Kidney glomerular epithelial cell (primary cell): ENCODE measurements at places on chromosomes 4 and X.

DNA sequence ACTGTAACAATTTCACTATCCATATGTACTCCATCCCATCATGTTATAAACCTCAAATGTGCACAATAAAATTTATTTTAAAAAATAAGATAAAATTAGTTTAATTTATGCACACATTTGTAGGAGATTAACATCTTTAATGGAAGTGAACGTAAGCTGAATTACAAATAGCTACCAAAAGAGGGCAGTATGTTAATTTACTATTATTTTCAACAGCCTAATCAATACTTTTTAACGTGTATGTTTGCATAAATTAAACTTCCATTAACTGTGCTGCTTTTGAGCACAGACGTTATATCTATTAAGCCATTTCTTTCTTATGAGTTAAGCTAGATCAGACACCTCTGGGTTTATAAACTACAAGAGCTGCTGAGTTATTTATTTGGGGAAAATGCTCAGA lies 56.5 kb upstream of the PHKA2 start:
- DNase-seq, result no peak

DNA sequence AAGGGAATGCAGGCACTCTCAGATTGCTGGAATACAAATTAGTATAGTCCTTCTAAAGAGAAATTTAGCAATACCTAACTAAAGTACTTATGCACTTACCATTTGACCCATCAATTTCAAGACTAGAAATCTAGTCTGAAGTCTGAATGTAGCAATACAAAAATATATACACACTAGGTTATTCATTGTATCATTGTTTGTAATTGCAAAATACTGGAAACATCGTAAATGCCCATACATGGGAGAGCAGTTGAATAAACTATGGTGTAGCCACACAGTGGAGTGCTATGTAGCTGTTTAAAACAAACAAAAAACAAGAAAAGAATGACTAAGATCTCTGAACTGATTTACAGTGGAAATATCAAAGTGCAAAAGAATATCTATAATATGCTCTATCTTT lies 346.4 kb downstream of the ZNF674 start:
- no peak for DNase-seq

- DNase-seq, result no peak
These were observed 14.7 kb downstream of the RGS12 start for GRCh38 chr4:3307486-3307885.

- DNase-seq, result no peak
These were observed 7.7 kb upstream of the STK32B start for GRCh38 chr4:5043579-5043978.

GRCh38 chr4:87117051-87117731 lies 103.2 kb downstream of the KLHL8 start:
- peak; percentile 99 for DNase-seq

- peak; percentile 20 for DNase-seq
These were observed 74.4 kb downstream of the PDLIM5 start for GRCh38 chr4:94525993-94526728.

- DNase-seq, result no peak
These were observed 554.3 kb upstream of the TENM3 start for GRCh38 chr4:181688872-181689271.

DNA sequence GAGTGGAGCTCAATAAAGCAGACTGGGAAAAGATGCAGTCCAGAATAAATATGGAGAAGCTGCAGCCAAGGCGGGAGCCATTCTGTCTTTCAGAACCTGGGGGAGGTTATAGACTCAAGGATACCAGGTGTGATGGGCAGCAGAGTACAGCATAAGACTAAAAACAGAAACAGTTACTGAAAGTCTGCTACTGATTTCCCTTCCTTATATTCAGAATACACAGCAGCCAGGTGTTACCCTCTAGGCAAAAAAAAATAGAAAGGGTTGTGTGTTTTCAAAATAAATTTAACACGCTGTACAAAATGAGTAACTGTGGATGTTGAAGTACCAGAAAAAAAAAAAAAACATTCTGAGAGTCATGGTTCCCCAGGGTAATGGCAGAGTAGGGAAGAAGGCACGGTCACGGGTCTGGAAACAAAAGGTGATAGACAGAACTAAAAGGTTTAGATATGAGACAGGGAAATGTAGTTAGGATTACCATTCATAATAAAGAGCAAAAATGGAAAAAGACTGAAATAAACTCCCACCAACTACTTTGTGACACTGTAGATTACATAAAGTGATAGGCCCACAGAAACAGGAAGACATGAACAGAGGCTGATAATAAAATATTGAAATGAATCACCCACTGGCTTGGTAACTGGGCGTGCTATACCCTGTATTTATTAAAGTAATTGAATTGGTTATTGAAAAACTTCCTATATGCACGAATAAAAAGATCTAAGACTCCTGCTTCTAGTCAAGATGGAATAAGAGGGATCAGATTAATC lies 10.8 kb upstream of the HHIP start:
- DNase-seq, result no peak

DNA sequence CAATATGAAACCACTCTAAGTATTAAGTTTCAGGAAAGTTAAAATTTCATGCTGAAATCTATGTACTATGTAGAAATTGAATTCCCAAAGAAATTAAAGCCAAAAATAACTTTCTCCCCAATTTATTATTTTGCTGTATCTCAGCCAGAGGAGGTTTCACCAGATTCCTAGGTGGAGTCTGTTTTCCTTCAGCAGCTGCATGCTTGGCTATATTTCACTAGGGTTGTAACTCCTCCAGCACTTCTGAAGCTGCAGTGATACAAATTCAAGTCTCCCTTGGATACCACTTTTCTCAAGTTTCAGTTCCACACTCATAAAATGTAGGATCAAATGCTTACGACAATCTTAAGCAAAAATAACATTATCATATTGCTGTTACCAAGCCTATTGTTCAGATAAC lies 41.2 kb upstream of the ZC4H2 start:
- no peak for DNase-seq

GRCh38 chr4:44629280-44629866 lies 22.1 kb downstream of the YIPF7 start:
- DNase-seq, result peak; percentile 60

GRCh38 chrX:275476-275966 lies 5.7 kb upstream of the PLCXD1 start:
- DNase-seq, result no peak

- DNase-seq, result peak; percentile 27
These were observed 307.3 kb downstream of the RAPGEF2 start for GRCh38 chr4:159410076-159410777.

DNA sequence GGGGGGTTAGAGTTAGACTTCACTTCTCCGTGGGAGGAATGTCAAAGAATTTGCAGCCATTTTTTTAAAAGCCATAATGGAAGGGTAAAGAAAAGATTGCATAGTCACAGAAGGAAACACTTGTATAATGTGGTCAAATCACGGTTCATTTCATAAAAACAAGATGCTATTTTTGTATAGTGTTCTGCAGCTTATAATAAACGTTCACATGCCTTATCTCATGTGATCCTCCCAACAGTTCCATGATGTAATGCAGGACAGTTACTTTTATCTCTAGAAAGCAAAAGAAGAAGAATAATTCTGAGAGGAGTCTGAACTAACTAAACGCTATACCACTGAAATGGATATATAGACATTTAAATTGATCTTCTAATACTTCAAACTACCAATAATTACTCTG lies 71.3 kb upstream of the CAMK2D start:
- DNase-seq, result no peak

- DNase-seq, result no peak
These were observed 368.0 kb downstream of the CCSER1 start for GRCh38 chr4:90495211-90495610.

- peak; percentile 60 for DNase-seq
These were observed 16.0 kb downstream of the NBDY start for GRCh38 chrX:56744996-56745395.

DNA sequence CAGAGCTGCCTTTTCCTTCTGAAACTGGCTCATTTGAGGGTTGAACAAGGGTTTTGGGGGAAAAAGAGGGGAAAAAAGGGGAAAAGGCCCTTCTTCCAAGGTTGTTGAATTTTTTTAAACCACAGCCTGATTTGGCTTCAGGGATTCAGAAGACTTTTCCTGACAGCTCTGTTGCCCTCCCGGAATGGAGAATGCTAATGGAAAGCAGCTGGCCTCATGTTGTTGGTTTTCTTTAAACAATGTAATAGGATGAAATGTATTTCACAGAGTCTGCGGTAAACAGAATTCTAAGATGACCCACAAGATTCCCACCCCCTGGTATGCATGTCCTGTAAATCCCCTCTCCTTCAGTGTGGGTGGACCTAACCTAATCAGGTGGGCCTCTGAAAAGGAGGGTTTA lies 3.3 kb upstream of the KIAA1210 start:
- no peak for DNase-seq

- DNase-seq, result no peak
These were observed 6.4 kb downstream of the TCEAL8 start for GRCh38 chrX:103248553-103248952.

DNA sequence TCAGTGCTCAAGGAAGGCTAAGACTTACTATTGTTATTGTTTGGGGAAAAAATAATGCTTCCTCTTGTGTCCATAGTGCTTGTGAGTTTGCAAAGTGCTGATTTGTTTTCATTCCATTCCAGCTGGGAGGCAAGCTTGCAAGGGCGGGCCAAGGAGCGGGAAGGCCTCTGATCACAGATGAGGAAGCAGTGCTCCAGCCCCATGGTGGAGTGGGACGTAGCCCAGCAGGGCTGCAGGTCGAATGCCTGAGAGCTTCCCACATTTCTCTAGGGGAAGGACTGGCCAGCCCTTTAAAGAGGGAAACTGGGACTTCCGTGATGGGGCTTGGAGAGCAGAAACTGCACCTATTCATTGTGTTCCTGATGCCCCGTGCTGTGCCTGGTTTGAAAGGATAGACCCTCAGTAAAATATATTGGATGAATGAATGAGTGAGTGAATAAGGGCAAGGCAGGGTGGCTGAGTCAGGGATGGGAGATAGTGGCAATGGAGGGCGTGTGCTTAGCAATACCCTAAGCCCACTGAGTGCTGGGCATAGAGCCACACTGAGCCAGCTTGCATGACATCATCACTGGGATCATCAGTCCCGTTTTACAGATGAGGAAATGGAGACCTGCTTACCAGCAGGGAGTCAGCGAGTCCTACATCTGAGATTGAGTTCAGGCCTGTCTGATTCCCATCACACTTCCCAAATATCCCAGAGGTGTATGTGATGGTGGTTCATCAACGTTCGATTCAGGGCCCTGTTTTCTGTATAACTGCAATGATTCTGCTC lies 17.9 kb upstream of the NSG1 start:
- DNase-seq, result no peak

GRCh38 chr4:7160951-7161440 lies 31.3 kb upstream of the SORCS2 start:
- no peak for DNase-seq

DNA sequence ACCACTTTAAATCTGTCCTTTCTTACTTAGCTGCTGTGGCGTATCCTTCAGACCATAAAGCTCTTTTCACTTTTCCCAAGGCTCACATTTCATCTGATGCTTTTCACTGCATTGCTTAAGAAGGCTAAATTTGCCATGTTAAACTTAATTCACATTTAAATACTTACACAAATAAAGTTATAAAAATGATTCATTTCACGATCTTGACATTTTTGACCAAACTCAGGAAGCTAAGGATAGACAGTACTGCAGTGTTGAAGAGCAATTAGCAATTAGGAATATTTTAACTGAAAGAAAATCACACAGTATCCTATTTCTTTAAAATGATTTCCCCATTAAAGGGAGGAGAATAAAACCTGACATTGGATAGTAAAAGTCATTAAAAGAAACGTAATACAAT lies 1038.6 kb downstream of the STPG2 start:
- no peak for DNase-seq

GRCh38 chrX:8126648-8127047 lies 44.4 kb downstream of the VCX2 start:
- no peak for DNase-seq

- no peak for DNase-seq
These were observed 51.4 kb downstream of the OTC start for GRCh38 chrX:38403834-38404233.

- DNase-seq, result no peak
These were observed 17.6 kb downstream of the SUPT20HL1 start for GRCh38 chrX:24377911-24378468.

DNA sequence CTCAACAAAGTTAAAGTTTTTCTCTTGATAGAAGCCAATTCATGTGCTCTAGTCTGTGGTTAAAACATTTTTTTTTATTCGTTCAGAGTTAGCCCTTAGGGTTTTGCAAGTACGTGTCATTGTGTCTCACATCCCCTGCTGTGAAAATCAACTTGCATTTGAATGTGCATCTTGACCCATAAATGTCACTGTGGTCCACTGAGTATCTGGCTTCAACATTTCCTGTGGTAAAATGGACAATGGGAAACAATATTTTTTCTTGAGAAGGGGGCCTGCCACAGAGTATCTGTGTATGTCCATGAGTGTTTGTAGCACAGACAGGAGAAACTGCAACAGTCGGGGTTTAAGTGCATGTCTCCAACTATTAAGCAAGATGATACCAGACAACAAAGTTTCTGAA lies 554.8 kb upstream of the TENM3 start:
- DNase-seq, result no peak

DNA sequence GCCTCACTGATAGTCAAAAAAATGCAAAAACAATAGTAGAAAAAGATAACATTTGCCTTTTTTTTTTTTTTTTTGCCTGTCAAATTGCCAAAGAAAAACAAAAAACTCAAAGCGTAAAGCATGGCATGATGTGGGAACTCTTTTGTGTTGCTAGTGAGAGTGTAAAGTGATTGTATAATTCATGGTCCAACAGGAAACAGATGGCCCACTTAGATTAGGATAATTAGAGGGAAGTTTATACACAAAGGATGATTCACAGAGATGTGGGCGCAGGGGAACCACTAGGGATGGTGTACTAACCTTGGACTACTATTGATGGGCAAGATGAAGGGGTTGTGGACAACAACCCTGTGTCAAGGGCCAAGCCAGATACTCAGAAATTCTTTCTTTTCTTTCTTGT lies 16.4 kb downstream of the MCUB start:
- no peak for DNase-seq

- DNase-seq, result no peak
These were observed 108.0 kb downstream of the GPM6A start for GRCh38 chr4:175703956-175704600.

DNA sequence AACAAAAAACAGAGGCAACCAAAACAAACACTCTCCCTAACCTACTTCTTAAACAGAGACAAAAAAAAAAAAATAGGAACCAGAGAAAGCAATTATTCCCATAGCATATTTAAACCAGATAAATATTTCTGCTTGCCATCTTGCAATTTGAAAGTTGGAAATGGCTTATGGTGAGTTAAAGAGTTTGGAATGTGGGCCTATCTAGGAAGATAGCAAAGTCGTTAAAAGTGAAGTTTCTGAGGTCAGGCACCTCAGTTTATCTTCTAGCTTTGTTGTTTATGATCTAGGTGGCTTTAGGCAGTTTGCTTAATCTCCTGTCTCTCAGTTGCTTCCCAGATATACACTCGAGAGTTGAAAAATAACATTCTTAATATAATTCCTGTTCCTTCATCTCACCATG lies 284.2 kb downstream of the KCNIP4 start:
- DNase-seq, result no peak

GRCh38 chr4:47373174-47373573 lies 90.3 kb downstream of the COMMD8 start:
- DNase-seq, result no peak

GRCh38 chr4:78601013-78601412 lies 49.4 kb downstream of the ANXA3 start:
- DNase-seq, result no peak

- DNase-seq, result no peak
These were observed 57.6 kb upstream of the RAP1GDS1 start for GRCh38 chr4:98203332-98204235.
